ENCODE measurements at places on chromosomes 6 and 20.

- no peak for DNase-seq
These were observed 753 bp upstream of the PERP start for GRCh38 chr6:138107752-138108592.

DNA sequence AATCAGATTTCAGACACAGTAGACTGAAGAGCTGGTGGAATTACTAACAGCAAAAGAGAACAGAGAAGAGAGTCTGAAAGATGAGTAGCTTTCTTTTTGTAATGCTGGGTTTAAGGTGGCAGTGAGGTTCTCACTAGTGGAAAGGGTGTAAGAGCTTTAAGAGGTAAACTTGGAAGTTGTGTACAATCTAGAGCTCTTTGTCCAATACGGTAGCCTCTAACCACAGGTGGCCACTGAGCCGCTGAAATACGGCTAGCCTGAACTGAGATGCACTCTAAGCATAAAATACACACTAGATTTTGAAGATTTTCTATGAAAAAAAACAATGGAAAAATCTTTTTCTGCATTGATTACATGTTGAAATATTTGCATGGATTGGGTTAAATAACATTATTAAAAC, 4.0 kb downstream of the ELOVL2 start:
- DNase-seq = no peak

DNA sequence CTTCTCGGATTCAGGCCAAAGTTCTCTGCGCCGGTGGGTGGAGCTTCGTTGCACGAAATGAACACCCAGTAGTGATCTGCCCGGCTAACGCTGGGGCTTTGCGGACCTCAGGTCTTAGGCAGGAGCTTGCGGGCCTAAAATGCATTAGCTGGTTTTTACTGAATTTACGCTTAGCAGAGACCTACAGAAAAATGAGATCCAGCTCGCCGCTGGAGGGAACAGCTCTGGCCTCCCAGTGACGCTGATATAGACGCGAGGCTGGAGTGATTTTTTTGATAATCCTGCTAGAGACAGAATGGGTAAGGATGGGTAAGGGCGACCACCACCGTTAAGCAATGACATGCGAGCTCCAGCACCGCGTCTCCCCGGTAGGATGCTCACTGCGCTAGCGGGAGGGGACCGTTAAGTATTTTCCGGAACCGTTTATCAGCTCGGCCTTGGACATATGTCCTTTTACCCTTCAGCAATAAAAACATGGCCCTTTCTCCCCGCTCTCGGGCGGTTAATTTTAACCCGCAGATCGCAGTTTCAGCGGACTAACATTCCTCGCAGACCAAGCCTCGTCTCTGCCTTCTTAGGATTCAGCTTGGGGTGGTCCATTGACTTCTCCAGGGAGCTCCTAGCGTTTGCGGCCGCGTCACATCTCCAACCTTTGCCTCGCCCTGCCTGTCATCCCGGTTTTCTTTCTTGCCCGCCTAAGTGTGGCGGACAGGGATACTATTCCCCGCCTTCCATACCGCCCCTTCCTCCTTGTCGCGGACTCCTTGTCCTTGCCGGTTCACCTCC, 109.3 kb downstream of the GPX5 start:
- no peak for DNase-seq

DNA sequence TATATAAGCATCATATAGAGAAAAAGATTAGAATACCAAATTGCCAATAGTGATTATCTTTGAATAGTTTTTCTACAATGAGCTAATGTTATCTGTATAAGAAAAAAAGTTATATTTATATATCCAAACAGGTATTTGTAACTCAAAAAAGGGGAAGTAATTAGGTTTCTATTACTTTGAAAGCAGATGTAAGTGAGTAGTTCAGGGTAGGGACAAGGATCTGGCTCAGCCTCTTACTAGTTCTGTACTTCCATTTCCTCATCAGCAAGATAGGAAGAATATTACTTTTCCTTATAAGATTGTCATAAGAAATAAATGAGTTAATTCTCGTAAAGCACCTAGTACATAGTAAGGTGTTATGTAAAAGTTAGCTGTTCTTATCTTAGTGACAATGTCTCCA, 32.2 kb downstream of the AHI1 start:
- DNase-seq = no peak

- no peak for DNase-seq
These were observed 27.4 kb upstream of the FAM135A start for GRCh38 chr6:70385901-70386300.

GRCh38 chr6:50077385-50077784, 27.7 kb upstream of the DEFB112 start:
- DNase-seq = no peak

- DNase-seq = no peak
These were observed 89.0 kb downstream of the TOX2 start for GRCh38 chr20:44003609-44004008.

DNA sequence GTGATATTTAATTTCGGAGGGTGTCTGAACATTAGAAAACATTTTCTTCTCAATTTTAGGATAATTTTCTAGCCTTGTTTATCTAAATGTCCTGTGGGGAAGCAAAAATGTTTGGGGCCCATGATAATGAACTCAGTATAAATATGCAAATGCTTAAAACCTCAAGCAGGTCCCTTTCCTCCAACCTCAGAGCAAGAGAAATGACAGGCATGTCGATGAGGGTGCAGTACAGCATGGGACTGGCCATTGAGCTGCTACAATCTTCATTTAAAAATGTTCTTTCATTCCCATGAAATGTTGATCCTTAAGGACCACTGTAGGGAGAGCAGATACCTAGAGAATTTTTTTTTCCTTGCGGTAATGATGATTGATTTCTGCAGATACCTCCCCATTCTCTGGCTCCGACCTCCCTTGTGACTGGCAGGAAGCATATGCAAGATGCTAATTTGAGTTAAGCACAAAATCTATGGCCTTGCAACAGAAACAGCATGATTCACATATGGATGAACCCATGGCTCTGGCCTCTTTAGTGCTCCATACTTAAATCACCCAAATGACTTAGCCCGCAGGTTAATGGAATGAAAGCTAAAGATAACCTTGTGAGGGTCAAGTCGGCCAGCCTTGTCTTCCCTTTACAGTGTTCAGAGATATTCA, 243.3 kb downstream of the SOX4 start:
- no peak for DNase-seq

DNA sequence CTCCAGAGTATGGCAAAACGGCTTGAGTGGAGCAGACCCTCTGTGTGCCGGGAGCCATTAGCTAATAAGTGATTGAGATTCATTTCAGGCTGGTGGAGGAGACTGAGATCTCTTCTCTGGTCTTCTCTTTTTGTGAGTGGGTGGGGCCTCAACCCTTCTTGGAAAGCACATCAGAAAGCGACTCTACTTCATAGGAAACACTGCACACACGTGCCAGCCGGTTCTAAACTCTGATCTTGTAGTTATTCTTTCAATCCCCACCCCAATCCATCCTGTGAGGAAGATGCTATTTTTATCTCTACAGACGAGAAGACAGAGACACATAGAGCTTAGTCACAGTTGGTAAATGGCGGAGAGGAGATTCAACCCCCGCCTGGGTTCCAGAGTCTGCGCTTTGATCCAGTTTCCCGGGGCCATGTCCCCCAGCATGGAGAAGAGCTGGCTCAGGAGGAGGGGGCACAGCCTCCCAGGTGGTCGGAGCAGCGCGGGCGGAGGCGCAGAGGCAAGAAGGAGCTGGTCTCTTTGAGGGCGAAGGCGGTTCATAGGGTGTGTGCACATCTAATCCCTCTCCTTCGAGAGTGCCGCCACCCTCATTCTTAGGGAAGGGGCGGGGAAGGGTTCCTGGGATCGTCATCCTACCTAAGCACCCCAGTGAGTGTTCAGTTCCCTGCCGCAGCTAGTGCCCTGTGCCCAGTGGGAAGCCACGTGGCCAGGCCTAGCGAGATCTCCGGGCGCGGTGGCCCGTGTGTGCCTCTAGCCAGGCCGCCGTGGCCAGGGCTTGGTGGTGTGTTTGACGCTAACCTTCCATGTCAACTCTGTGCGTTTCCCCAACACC, 49.0 kb upstream of the TAGAP start:
- DNase-seq = no peak

DNA sequence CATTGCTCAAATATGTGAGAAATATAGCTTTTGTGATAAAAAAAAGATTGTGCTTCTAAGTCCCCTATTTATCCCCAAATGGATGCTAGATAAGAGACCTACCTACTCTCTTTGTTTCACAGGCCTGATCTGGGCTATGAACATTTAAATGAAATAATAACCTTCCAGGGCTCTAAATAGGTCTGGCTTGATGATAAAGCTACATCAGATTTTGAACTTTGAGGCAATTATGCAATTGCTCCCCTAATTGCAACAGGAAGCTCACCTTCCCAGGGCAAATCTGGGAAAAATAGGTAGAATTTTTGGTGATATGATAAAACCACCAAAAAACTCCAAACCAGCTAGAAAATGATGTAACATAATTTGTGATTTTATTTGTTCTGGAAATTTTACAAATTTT, 624.5 kb downstream of the PKHD1 start:
- no peak for DNase-seq

DNA sequence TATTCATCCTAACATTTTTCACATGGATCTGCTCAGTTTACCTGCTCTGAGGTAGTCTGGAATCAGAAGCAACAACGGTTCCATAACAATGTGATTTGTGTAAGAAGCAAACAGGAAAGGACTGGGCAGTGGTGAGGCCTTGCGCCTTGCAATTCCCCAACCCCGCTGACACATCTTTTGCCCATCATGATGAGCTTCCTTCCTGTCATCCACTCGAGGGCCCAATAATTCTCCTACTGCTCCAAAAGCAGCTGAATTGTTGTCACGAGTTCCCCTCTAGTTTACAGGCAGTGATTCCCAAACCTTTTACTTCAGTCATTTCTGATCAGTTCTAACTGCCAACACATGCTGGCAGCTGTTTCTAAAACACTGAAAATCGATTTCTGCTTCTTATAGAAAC, 22.9 kb downstream of the STX7 start:
- no peak for DNase-seq

GRCh38 chr6:146819596-146820320, 221.0 kb downstream of the ADGB start:
- no peak for DNase-seq

DNA sequence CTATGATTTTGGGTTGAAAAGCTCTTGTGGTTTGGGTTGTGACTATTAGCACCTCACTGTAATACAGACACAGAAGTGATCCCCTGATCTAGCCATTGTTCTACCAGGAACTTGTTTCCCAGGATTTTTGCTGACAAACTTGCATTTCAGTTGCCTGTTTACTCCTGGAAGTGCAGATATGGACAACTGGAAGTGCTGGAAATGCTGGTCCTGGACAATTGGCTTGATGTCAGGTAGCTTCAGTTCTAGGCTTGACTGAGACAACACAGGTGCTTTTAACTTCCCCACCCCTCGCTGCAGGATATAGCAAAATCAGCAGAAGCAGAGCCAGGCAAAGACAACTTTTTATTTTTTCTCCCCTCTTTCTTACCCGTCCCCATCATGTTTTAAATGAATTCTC, 27.1 kb upstream of the FBXO30 start:
- DNase-seq = no peak

DNA sequence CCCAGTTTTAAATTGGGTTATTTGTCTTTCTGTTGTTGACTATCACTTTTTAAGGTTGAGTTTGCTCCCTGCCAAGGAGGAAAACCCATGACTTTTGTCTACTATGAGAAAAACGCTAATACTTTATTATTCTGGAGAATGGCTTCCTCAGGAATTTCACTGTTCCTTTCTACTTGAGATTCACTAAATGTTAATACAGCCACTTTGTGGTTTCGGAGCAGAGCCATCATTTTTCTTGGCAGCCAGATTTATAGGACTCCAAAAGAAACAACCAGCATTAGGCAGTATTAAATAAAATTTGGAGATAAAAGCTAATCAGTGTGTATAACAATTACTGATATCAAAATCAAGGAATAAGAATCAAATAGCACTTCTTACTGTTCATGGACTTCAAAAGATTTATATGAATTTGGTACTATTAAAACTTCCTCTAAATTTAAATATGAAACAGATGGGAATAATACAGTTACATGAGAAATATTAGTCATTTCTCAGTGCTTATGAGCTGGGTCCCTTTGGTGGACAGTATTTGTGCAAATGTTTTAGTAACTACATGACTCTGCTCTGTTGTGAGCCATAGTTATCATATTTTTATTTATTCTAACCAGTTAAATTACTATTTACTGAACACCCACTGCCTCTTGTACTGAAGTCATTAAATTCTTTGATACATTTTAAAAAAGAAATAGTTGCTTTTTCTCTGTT, 64.1 kb upstream of the FBXO30 start:
- DNase-seq = no peak

DNA sequence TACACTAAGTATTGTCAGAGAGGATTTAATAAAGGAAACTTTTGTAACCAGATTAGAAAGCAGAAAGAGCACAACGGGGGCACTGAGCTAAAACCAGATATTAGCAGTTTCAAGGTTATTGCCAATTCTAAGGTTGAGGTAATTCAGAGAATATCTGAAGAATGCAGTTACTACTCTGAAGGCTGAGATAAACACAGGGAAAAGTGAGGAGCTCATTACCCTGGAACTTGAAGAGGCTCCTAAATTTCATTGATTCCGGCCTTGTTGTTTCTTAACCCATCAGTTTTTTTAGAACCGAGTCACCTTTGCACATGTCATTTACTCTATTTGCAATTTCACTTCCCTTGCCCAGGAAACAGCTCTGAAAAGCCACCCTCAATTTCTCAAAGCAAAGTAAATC, 72.4 kb upstream of the BTBD3 start:
- DNase-seq = no peak

DNA sequence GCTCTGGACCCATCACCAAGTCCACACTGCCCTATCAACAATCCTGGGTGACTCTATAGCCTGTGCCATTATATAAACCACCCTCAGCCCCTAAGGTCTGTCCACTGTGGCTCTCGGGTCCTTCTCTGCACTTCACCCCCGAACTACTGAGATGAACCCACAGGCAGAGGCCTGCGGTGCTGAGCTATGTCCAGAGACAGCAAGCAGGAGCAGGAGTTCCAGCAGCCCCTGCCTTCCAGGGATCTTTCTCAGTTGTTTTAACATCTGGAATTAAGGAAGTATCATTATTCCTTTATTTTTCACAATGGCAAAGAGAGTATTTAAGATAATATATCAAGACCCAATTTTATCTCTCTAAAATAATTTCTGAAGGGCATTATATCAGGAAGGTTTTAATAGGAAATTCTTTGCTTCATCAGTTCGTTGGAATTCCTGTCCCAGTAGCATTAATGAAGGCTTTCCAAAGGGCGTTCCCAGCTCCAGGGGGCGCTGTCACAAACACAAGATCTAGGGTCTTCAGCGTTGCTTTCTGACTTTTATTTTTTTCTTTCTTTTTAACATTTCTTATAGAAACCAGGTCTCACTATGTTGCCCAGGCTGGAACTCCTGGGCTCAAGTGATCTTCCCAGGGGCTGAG, 27.3 kb downstream of the RRBP1 start:
- DNase-seq = no peak

- no peak for DNase-seq
These were observed 147.9 kb upstream of the SHLD1 start for GRCh38 chr20:5602346-5602745.

GRCh38 chr6:80174900-80175572, 68.6 kb downstream of the BCKDHB start:
- no peak for DNase-seq

- DNase-seq = no peak
These were observed 53.8 kb downstream of the CD40 start for GRCh38 chr20:46171909-46172308.
